ENCODE measurements at places on chromosomes 5 and 9.

DNA sequence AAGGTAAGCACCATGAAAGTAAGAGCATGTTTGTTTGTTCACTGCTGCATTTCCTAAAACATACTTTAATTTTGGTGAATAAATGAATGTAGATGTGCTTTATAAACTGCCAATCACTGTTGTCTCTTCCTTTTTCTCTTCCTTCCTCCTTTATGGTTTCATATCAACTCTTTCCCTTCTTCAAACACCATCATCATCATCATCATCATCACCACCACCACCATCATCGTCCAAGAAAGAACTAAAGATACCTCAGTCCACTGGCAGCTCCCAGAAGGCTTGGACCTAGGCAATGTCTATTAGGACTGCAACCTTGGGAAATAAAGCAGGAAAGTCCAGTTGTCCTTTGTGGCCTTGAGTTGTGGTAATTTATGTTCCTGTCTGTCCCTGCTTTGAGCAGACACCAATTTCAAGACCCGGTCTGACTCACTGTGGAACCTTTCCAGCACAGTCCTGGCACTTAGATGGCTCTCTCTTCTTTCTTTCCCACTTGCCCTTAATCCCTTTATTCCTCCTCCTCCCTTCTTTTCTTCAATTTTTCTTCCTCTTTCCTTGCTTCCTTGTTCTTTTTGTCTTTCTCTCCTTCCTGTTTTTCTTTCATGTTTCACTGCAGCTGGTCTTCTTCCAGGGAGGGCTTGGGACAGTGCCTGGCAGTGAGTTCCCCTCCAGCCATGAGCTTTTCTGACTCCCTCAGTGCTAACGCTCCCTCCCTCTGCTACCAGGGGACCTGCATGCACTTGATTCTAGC is 99.3 kb downstream of the ANGPTL2 start:
- no peak for DNase-seq

DNA sequence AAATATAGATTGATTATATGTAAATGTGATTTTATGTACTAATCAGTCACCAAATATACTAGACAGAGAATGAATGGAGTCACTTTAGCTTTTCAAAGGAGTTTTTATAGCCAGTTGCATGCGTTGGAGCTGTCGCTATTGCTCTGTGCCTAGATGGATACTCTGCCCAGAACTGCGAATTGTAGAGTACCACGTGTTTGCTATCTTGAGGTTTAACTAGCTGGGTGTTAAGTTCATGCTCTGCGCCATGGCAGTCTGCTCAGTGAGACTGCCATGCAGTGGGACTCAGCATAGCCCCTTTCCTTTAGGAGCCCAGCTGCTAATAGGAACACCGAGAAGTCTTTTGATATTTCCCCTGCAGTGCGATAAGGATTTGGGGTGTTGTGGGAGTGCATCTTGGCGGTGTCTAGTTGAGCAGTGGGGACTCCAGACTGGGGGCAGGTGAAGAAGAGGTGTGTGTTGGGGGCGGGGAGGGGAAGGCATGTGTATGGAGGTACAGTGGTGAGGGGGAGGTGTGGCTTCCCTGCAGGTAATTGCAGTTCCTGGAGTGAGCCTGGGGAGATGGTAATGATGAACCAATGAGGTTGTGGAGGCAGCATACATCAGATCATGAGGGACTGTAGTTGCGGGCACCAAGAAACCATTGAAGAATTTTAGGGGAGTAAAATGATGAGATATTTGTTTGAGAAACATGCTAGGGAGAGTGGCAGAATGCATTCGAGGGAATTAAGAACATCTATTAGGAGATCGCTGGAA is 118.9 kb downstream of the TRIO start:
- DNase-seq, result no peak

- no peak for DNase-seq
Measured at GRCh38 chr5:97726106-97726505, 543.1 kb upstream of the RIOK2 start.

DNA sequence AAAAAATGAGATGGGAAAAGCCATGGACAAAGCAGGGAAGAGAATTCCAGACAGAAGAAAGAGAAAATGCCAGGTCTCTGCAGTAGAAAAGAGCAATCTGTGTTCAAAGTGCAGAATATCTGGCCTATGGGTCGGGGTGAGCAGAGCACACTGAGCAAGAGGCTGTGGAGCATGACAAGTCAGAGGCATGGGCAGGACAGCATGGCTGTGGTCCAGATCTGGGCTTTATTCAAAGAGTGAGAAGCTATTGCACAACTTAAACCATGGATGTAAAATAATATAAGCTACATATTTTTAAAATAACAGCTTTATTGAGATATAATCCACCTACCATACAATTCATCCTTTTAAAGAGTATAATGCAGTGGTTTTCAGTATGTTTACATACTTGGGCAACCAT is 133.1 kb upstream of the SPDL1 start:
- DNase-seq, result no peak

- no peak for DNase-seq
Measured at GRCh38 chr9:136230365-136230764, 15.2 kb downstream of the QSOX2 start.

- DNase-seq, result no peak
Measured at GRCh38 chr5:36982146-36982545, 105.6 kb downstream of the NIPBL start.

GRCh38 chr9:130421802-130422276 is 22.9 kb upstream of the ASS1 start:
- no peak for DNase-seq

Data from stimulated activated CD8-positive, alpha-beta memory T cell treated with anti-CD3 and anti-CD28 coated beads, Interleukin-4, amount 100 ng/mL, for 1 hour (primary cell).